ENCODE measurements at places on chromosomes 1 and 21.

DNA sequence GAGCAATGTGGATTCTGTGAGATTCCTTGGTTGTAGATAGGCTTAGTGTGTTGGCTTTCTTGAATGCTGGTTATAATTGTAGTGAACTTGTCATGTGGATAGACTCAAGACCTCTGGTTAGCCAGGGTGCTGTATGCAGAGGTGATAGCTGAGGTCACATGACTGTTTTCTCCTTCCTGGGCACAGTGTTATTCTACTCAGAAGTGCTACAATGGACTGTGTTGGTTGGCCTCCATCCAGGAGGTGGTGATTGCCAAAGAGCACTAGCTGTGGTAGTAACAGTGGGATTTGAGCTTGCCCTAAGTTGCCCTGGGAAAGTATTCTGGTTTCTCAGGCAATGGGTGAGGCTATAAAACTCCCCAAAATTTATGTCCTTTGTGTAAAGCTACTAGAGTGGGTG, 71.6 kb downstream of the SH3BGR start:
- ATAC-seq = no peak

DNA sequence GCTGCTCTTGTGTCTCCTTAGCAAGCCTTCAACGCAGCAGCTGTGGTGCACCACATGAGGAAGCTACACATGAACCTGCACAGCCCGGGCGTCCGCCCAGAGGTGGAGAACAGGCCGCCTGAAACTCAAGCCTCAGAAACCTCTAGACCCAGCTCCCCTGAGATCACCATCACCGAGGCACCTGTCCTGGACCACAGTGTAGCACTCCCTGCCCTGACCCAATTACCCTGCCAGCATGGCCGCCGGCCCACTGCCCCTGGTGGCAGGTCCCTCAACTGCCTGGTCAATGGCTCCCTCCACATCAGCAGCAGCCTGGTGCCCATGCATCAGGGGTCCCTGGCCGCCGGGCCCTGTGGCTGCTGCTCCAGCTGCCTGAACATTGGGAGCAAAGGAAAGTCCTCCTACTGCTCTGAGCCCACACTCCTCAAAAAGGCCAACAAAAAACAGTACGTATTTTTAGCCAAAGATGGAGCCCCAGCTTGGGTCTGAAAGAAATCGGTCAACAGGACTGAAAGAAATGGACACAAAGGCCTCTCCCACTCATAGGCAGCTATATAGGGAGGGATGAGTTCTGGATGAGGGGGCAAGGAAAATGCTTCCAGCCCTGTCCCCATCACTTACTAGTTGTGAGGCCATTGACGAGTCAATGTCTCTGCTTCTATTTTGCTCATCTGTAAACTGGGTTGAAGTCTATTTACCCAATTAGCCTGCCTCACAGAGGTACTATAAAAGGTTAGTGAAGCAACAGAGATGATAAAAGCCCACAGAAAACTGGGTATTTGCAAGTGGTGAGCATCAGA, 28.5 kb downstream of the CAMK1G start:
- ATAC-seq = peak; percentile 52

GRCh38 chr1:150626150-150626549, 3.3 kb downstream of the ENSA start:
- ATAC-seq = no peak

- no peak for ATAC-seq
Observed at GRCh38 chr1:78420181-78420580, 70.6 kb upstream of the PTGFR start.

DNA sequence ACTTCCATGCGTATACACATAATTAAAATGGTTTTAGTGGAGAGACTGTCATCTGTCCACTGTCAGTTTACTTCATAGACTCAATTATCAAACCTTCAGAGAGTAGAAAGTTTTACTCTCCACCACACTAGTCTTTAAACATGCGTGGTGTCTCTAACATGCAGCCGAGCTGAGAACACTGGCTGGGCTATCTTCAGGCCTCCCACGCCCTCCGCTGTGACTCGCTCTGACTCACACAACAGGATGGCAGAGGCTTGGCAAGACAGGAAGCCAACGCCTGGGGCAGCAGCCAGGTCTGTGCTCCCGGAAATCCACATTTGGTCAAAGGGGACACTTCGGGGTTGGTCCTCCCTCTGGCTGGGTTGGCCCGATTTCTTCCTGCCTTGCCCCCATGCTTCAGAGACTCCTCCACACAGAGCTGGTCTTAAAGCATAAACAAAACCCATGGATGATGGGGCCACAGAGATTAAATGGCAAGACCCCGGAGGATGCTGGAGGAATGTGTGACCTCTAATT, 22.7 kb upstream of the IFNGR2 start:
- peak; percentile 86 for ATAC-seq

GRCh38 chr21:29025328-29025713, 853 bp downstream of the USP16 start:
- ATAC-seq = no peak

DNA sequence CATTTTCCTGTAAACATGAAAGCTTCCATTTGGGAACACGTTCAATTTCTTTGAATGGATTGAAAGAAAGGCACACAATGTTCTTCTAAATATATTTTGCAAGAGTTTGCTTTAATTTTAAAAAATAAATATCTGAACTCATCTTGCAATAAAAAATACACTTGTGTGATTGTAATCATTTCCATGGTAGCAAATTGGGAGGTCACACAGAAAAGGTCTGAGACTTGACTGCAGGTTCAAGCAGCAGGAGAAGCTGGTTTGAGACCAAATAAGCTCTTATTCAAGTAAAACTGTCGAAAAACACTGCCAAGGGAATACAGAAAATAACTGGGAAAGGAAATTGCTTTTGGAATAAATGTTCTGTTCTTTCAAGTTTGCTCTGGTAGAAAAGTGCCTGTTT, 498.9 kb downstream of the ADGRL2 start:
- no peak for ATAC-seq

DNA sequence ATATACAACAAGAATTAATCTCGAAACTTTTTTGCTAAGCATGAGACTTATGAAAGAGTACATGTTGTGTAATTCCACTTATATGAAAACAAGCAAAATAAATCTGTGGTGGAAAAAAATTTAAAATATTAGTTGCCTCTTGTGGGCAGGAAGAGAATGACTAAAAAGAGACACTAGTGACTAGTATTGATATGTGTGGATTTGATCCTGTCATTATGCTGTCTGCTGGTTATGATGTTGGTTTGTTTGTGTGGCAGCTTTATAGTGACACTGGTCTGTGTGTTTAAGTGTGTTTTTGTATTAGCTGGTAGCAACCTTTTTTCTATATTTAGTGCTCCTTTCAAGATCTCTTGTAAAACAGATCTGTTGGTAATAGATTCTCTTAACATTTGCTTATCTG, 267.8 kb upstream of the NRIP1 start:
- ATAC-seq = no peak

DNA sequence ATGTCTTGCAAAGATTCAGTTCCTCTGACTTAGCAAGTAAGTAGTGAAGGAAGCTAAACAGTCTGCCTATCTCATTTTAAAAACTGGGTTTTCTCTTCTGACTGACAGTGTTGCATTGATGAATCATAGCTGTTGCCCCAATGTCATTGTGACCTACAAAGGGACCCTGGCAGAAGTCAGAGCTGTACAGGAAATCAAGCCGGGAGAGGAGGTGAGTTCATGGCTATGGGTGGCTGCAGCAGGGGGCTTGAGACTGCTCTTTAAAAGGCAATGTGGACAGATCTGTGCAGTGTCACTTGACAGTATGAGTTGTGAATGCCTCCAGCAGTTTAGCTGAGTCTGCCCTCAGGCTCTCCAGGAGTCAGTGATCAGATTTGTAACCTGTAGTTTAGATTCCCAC, 46.6 kb downstream of the SMYD2 start:
- no peak for ATAC-seq

- ATAC-seq = no peak
Observed at GRCh38 chr1:39729030-39729429, 9.7 kb upstream of the PPIE start.

DNA sequence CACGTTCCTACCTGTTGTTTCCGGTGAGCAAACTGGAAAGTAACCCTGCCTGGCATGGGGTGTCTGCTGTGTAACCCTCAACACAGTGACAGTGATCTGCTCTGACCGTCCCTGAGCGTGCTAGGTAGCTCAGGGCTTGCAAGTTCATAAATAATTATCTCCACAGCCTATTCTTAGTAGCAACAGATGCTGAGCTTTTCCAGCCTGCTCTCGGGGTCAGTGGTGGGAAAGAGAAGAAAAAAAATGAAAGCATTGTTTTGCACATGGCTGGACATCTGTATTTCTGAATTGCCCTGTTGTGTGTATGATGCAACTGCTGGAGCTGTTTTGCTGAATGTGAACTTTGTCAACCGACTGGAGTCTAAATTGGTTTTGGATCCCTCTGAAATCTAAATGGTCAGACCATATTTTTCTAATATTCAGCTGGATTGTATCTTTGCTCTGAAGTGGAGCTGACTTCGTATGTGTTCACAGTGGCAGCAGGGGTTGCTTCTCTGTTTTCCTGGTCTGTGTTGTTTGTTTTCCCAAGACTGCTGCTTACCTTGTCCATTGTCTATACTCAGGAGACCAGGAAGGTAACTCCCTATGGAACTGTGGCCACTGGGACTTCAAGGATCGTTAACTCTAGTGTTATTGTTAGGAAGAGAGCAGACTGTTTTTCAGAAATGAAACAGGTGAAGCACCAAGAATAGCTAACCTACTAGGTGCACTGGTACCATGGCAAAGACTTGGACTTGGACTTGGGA, 27.0 kb downstream of the TGFB2 start:
- ATAC-seq = no peak

- ATAC-seq = no peak
Observed at GRCh38 chr1:182670032-182670749, 14.2 kb downstream of the RGS8 start.

- no peak for ATAC-seq
Observed at GRCh38 chr1:211331011-211331709, 4.5 kb downstream of the TRAF5 start.

- no peak for ATAC-seq
Observed at GRCh38 chr1:87739141-87739540, 410.5 kb downstream of the LMO4 start.

DNA sequence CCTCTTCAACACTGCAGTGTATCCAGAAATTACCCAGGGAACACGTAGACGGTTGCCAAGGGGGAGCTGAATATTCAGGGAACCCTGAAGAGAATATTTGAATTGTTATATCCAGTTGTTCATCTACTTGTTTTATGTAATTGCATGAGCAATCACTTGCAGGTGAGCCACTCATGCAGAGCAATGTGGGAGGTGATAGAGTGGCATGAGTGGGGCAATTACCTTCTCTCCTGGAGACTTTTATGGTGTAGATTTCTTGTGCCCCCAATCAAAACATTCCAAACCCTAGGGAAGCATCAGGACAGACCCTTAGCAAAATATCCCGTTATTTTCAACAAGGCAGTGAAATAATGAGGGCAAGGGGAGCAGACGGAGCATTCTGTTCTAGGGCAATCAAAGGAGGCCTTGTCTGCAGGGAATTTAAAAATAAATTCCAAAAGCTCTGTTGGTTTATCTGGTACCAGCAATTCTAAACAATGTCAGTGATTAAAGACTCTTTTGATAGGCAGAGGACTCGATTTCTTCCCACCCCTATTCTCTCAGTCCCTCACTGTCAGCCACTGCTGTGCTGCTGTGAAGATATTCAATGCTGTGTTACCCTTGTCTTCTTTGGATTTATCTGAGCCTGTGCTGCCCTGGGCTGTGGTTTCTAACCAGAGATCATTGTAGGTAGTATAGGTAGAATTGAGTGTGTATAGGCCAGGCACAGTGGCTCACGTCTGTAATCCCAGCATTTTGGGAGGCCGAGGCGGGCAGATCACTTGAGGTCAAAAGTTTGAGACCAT, 180.2 kb upstream of the MAP1LC3C start:
- ATAC-seq = no peak

GRCh38 chr21:18776936-18777335, 373.4 kb upstream of the TMPRSS15 start:
- no peak for ATAC-seq

Data from stimulated activated memory B cell treated with anti-CD40 and anti-IgM and Interleukin-4, amounts not matched to agents 10 μg/mL and 1 μg/mL and 100 μg/mL, for 72 hours (primary cell).